ENCODE measurements at places on chromosomes 13 and 19. TPM values are rescaled to one million over a fixed set of nuclear protein-coding genes. Genes with fewer than 3 reads are reported as not detected.

ZNF850 gene
- total RNA-seq, result 14.9 TPM

KLHL1 gene
- total RNA-seq, result not detected

GNG14 gene
- not detected for total RNA-seq

DNA sequence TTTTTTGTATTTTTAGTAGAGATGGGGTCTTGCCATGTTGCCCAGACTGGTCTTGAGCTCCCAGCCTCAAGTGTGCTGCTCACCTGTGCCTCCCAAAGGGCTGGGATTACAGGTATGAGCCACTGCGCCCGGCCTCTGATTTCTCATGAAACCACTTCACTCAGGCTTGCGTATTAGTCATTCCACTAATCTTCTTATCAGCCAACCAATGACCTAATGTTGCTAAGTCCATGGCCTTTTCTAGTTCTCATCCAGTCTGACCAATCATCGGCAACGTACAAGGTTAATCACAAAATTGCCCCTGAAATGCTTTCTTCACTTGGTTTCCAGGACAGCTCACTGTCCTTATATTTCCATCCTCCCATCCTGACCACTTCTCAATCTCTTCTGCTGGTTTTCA is 605.3 kb upstream of the SLC10A2 start:
- no peaks in the 10 kb centered on the region for H3K27me3 ChIP-seq
- no peak overlapping the region for H3K4me3 ChIP-seq
- H3K27ac ChIP-seq, result no peak overlapping the region
- no peak for DNase-seq
- no peaks in the 10 kb centered on the region for H3K36me3 ChIP-seq

DNA sequence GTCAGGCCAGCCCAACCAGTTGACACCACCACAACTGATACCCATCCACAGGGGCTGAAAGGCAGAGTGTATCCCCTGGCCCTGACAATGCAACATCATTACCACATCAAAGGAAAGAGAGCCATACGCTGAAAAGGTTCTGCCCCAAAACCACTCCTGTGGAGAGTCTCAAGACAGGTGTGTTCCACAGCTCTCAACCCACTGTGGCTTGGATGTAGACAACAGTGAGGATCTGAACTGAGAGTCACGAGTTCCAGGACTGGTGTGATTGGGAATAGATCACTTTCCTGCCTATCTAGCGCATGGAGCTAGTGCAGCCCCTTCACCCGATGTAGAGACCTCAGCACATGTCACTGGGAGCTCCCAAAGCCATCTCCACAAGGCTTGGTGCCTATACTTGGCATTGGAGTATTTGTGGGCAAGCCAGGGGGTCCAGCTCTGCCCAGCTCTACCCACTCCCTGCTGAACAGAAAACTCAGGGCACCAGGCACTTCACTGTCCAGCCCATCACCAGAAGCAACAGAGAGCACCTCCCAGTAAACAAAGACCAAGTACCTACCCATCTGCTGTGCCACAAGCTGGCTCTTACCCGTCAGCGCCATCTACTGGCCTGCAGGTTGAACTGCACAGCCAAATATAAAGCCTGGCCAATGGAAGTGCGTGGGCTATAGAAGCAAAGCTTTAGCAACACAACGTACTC is 579.5 kb downstream of the UQCRFS1 start:
- peaks cover 10% of the 10 kb centered on the region for H3K4me1 ChIP-seq
- DNase-seq, result peak; percentile 55
- H3K27ac ChIP-seq, result no peak overlapping the region
- H3K27me3 ChIP-seq, result no peaks in the 10 kb centered on the region
- H3K4me3 ChIP-seq, result no peak overlapping the region

GRCh38 chr13:44298314-44298713 is 75.3 kb upstream of the SERP2 start:
- no peak for DNase-seq
- no peak overlapping the region for H3K4me3 ChIP-seq
- peaks cover 57% of the 10 kb centered on the region for H3K4me1 ChIP-seq

KLK11 gene
- not detected for total RNA-seq

ZFP28 gene
- total RNA-seq, result 3.3 TPM

DNA sequence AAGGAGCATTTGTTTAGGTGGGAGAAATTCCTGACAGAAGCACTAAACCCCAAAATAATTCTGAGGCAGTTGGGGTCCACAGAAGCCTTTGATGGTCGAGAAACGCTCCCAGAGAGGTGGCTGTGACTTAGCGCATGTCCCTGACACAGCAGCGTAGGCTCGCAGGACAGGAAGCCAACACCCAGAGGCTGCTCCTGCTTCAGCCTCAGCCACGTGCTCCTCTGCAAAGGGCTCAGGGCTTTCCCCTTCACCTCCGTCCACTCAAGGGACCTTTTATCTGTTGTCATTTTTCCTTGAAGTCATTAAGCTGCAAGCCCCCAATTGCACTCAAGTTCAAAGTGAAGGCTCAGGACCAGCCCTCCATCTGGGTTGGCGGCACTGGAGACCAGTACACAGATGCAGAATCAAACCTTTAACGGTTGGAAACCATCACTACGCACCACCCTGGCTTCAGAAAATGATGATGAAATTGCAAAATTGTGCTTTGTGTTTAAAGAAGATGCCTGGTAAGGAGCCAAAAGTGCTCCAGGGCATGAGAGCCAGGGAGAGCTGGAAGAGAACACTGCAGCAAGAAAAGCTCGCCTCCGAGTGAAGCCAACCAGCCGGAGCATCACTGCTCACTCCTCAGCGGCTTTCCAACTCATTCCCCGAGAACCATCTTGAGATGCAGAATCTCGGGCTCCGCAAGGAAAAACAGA is 219.6 kb downstream of the RAP2A start:
- no peak for DNase-seq
- H3K27me3 ChIP-seq, result no peaks in the 10 kb centered on the region
- no peaks in the 10 kb centered on the region for H3K36me3 ChIP-seq
- no peak overlapping the region for H3K4me3 ChIP-seq
- H3K27ac ChIP-seq, result no peak overlapping the region

HPN gene
- total RNA-seq, result 0.19 TPM

GRCh38 chr13:69180034-69180433 is 927.6 kb upstream of the ATXN8OS start:
- no peaks in the 10 kb centered on the region for H3K4me1 ChIP-seq
- no peak overlapping the region for H3K4me3 ChIP-seq
- H3K36me3 ChIP-seq, result no peaks in the 10 kb centered on the region
- DNase-seq, result no peak
- H3K27ac ChIP-seq, result no peak overlapping the region
- no peaks in the 10 kb centered on the region for H3K27me3 ChIP-seq

GRCh38 chr19:1661995-1662394 is 9.6 kb upstream of the TCF3 start:
- H3K4me3 ChIP-seq, result no peak overlapping the region
- peaks cover 17% of the 10 kb centered on the region for H3K4me1 ChIP-seq
- no peaks in the 10 kb centered on the region for H3K27me3 ChIP-seq
- H3K27ac ChIP-seq, result no peak overlapping the region
- no peaks in the 10 kb centered on the region for H3K36me3 ChIP-seq
- no peak for DNase-seq

- no peak overlapping the region for H3K27ac ChIP-seq
- H3K27me3 ChIP-seq, result no peaks in the 10 kb centered on the region
- no peak for DNase-seq
- H3K4me1 ChIP-seq, result no peaks in the 10 kb centered on the region
- H3K36me3 ChIP-seq, result peaks cover 14% of the 10 kb centered on the region
Measured at GRCh38 chr13:69423844-69424243, 683.8 kb upstream of the ATXN8OS start.

KLK6 gene
- total RNA-seq, result not detected

- peaks cover 10% of the 10 kb centered on the region for H3K36me3 ChIP-seq
- DNase-seq, result no peak
- H3K4me3 ChIP-seq, result no peak overlapping the region
- H3K27ac ChIP-seq, result no peak overlapping the region
Measured at GRCh38 chr13:93225610-93226009, 997 bp upstream of the GPC6 start.

DNA sequence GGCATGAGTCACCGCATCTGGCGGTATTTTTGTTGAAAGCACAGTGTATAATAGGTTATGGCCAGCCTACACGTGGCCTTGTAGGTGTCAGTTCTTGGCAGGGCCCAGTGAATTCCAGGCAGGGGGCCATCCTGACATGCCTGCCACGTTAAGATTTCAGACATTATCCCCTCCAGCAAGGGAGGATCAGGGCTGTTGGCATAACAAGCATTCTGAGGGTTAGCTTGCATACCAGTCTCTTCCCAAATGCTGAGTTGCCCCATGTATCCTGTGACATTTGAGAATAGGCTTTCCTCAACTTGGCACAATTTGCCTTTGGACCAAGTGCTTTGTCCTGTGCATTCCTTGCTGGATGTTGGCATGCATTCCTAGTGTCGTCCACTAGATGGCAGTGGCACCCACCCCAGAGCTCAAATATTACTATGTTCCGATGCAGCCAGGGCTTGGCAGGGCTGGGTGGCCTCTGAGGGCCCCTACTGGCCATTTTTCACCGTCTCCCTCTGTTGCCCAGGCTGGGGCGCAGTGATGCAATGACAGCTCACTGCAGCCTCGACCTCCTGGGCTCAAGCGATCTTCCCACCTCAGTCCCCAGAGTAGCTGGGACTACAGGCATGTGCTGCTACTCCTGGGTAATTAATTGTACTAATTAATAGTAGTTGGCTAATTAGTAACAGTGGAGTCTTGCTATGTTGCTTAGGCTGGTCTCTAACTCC is 31.2 kb downstream of the NLRP12 start:
- DNase-seq, result peak; percentile 82
- no peak overlapping the region for H3K4me3 ChIP-seq

- H3K36me3 ChIP-seq, result no peaks in the 10 kb centered on the region
- no peaks in the 10 kb centered on the region for H3K4me1 ChIP-seq
- peak overlapping the region; percentile 80 for H3K4me3 ChIP-seq
- H3K27me3 ChIP-seq, result peaks cover 17% of the 10 kb centered on the region
Measured at GRCh38 chr19:30719189-30719998, 347.2 kb downstream of the ZNF536 start.

ARHGEF1 gene
- 446 TPM for total RNA-seq

- H3K36me3 ChIP-seq, result no peaks in the 10 kb centered on the region
- peak overlapping the region; percentile 26 for H3K27ac ChIP-seq
- H3K27me3 ChIP-seq, result no peaks in the 10 kb centered on the region
- DNase-seq, result peak; percentile 92
- H3K4me1 ChIP-seq, result peaks cover 30% of the 10 kb centered on the region
- H3K4me3 ChIP-seq, result peak overlapping the region; percentile 85
Measured at GRCh38 chr19:6862673-6863078, 24.7 kb upstream of the ADGRE1 start.

- H3K4me3 ChIP-seq, result no peak overlapping the region
Measured at GRCh38 chr19:55613396-55613795, 7.9 kb downstream of the ZNF865 start.

ZNF560 gene
- total RNA-seq, result 0.96 TPM

C2CD4C gene
- 0.77 TPM for total RNA-seq

PCDH9 gene
- total RNA-seq, result 0.34 TPM

CD209 gene
- not detected for total RNA-seq

- H3K27me3 ChIP-seq, result no peaks in the 10 kb centered on the region
- no peak overlapping the region for H3K4me3 ChIP-seq
- H3K27ac ChIP-seq, result no peak overlapping the region
- DNase-seq, result no peak
- H3K4me1 ChIP-seq, result no peaks in the 10 kb centered on the region
Measured at GRCh38 chr13:47415048-47415447, 518.2 kb upstream of the HTR2A start.

All from activated T-cell treated with anti-CD3 and anti-CD28 coated beads, Interleukin-2, amount 50 U/mL, for 72 hours (primary cell).